ENCODE measurements at places on chromosomes 1 and 21.

DNA sequence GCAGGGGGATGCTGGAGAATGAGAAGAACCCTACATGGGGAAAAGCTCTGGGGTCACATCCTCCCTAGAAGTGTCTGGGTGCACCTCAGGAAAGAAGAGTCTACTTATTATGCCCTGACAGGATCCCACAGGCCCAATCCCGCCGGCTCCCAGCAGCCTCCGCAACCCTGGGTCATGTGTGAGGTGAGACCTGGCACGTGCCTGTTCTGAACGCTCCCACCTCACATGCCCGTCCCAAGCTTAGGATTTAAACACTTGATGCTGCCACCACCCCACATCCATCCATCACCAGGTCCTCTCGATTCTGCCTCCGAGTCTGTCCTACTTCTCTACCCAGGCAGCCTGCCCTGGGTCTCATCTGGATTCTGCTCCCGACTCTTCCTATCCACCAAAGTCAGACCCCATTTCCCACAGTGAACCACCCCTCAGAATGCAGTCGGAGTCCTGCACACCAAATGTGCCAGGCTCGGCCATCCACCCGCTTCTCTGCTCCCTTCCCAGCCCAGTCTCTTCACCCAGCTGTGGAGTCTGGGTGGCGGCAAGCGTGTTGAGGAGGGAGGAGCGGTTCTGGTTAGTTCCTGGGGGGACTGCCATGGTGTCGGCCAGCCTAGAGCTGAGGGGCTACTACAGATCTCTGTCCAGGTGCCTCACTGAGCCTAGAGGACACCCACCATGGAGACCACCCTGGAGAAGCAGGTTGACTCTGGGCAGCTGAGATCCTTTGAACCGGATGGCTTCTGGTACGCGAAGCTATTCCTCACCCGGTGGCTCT, 23.9 kb downstream of the SLC2A1 start:
- no peak for DNase-seq

GRCh38 chr1:3062616-3063378, 6.2 kb upstream of the PRDM16 start:
- DNase-seq = peak; percentile 60

- no peak for DNase-seq
These were observed 24.2 kb upstream of the CR2 start for GRCh38 chr1:207429963-207430362.

DNA sequence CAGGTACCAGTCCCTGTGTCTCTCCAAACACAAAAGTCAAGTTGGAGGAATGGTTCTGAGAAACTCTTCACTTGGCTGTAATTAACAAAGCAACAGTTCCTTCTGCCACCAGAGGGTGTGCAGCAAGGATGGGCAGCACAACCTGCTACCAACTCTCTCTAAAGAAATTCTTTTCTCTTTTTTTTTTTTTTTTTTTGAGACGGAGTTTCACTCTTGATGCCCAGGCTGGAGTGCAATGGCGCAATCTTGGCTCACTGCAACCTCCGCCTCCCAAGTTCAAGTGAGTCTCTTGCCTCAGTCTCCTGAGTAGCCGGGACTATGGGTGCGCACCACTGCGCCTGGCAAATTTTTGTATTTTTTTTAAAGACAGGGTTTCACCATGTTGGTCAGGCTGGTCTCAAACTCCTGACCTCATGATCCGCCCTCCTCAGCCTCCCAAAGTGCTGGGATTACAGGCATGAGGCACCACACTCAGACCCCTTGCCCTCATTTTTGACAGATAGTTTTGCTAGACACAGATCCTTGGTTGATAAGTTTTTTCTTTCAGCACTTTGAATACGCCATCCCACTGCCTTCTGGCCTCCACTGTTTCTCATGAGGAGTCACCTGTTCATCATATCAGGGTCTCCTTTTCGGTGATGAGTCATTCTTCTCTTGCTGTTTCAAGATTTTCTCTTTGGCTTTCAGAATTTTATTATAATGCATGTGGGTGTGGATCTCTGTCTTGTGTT, 12.1 kb upstream of the DEGS1 start:
- DNase-seq = no peak

GRCh38 chr1:10888291-10888690, 91.8 kb upstream of the CASZ1 start:
- peak; percentile 10 for DNase-seq

GRCh38 chr1:14064649-14065442, 364.9 kb downstream of the PRDM2 start:
- DNase-seq = no peak

GRCh38 chr1:28509705-28510272, 3.9 kb downstream of the RCC1 start:
- DNase-seq = no peak

GRCh38 chr1:34164771-34165391, at the start of gene CSMD2:
TSS of gene CSMD2 (minus strand) at chr1:34165230. CDS start at chr1:34165097, 133 bp downstream.
- peak; percentile 29 for DNase-seq

GRCh38 chr1:187689129-187689528, 860.4 kb downstream of the PLA2G4A start:
- DNase-seq = no peak

DNA sequence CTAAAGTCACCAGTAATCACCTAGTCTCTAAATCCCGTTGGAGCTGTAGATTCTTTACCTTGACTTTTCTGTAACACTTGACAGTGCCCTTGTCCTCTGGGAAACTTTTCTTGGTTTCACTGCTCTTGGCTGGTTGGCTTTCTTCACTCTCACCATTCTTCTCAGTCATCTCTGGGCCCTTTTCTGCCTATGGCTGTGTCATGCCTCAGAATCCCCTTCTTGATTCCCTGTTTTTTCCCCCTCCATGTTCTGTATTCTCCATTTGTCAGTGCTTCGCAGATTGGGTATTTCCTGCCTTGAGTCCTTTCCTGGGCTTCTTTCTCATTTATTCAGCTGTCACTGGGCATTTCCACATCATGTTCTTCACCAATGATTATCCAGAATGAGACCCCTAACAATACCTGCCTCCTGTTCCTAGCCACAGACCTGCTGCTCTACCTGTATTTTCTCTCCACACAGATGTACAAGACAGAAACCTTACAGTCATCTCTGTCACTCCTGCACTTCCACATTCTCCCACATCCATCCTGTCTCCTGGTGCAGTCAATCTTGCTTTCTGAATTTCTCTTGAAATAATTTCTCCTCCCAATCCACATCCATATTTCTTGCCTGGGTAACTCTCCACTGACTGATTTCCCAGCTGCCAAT, 14.7 kb downstream of the UCK2 start:
- no peak for DNase-seq

GRCh38 chr1:60573726-60574409, 500.3 kb upstream of the C1orf87 start:
- no peak for DNase-seq

DNA sequence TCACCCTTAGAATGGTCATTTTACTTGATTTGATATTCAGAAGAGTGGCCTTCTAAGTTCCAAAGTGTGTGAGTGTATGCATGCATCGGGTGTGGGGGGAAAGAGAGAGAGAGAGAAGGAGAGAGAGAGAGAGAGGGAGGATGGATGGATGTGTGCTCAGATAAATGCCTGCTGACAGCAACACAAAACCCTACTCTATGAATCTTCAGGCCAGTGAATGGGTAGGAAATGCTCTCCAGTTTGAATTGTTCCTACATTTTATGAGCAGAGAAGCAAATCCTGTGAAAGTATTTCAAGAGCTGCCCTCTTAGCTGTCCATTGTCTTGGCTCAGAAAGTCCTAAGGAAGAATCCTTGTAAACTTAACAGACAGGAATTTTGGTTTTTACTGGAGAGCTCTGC, 7.4 kb downstream of the JAM2 start:
- DNase-seq = no peak

DNA sequence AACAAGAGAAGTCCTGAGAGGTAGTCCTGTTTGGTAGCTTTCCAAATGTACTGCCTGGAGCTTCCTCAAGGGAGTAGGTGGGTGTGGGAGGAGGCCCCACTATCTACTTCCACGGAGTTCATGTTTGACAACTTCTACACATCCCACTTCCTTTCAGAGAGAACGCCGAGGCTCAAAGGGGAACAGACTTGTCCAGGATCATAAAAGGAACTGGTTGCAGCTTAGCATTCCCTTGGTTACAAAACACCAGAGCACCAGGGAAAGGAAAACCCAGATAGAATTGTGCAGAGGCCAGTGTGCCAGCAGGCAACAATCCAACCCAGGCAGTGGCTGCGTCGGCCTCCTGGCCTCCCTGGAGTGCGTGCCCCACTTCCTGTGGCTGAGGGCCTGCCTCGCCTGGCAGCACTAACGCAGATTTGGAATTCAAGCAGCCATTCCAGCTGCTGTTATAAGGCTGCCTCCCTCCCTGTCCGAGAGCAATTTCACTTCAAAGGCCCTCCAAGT, 4.2 kb upstream of the RAP1GAP start:
- peak; percentile 83 for DNase-seq

- DNase-seq = no peak
These were observed 126.7 kb upstream of the CACHD1 start for GRCh38 chr1:64343105-64343822.

- DNase-seq = no peak
These were observed 513.8 kb upstream of the ZP4 start for GRCh38 chr1:238404481-238404880.

DNA sequence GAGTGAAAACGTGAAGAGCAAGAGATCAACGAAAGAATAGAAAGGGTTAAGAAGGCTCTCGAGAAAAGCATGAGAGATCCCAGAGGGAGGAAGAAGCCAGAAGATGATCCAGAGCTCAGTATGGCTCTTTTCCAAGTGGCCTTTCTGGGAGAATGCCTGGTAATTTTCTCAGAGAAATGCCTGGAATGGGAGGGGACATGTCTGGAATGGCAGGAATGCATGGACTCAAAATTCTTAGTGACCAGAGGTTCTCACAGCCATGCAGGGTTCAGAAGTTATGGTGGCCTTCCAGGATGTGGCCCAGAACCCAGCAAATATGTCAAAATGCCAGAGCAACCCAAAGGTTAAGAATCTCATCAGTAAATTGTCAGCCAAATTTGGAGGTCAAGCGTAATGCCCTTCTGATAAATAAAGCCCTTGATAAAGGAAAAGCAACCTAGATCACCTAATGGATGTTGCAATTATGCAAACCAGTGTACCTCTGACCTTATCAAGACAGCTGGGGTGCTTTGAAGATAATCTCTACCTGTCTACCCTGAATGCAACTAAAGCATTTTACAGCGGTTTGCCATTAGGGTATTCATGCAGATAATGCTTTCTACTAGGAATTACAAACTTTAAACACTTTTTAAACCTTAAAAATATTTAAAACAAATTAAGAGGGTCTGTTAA, 53.1 kb downstream of the NBPF6 start:
- no peak for DNase-seq

GRCh38 chr1:66397192-66397591, 136.8 kb upstream of the SGIP1 start:
- DNase-seq = no peak

GRCh38 chr1:147215540-147215916, 9.6 kb downstream of the FMO5 start:
- no peak for DNase-seq

DNA sequence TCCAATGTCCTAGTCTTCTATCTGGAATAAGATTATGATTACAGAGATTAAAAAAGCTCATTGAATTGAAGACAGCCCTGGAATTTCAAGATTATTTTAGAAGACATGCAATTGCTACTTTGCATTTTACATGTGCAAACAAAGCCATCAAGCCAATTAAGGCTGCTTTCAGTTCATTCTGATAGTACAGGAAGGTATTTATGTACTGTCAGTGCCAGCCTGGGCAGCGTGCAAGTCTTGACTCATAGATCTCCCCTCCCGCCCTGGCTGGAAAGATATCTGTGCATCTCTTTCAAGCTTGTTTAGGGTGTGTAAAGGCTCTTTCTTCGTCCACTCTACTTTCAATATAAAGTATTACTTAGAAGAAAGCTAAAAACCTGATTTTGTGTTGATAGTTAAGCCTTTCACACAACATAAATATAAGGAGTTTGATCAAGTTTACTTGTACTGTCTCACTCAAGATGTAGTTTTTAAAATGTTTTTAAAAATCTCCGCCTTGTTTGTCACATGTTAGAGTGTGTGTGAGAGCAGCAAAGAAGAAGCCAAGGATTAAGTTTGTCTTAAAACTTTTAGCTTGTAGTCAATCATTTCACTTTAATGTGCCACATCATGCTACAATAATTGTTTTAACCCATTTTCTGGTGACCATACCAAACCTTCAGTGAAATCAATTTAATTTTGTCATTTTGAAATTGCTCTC, 13.6 kb upstream of the LYPLAL1 start:
- DNase-seq = no peak

- no peak for DNase-seq
These were observed 41.6 kb upstream of the APOBEC4 start for GRCh38 chr1:183694755-183695154.

DNA sequence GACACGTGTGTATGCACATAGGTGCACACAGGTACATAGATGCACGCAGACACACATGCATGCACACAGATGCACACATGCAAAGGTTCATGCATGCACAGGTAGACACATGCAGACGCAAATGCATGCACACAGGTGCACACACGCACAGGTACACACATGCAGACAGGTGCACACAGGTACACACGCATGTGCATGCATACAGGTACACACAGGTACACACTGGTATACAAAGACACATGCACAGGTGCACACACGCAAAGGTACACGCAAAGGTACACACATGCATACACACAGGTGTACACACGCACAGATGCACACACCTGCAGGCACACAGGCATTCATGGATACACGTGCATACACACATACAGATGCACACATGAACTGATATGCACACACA, 8.8 kb downstream of the NOC2L start:
- DNase-seq = no peak

GRCh38 chr1:70364439-70364838, 9.9 kb upstream of the ANKRD13C start:
- DNase-seq = no peak

DNA sequence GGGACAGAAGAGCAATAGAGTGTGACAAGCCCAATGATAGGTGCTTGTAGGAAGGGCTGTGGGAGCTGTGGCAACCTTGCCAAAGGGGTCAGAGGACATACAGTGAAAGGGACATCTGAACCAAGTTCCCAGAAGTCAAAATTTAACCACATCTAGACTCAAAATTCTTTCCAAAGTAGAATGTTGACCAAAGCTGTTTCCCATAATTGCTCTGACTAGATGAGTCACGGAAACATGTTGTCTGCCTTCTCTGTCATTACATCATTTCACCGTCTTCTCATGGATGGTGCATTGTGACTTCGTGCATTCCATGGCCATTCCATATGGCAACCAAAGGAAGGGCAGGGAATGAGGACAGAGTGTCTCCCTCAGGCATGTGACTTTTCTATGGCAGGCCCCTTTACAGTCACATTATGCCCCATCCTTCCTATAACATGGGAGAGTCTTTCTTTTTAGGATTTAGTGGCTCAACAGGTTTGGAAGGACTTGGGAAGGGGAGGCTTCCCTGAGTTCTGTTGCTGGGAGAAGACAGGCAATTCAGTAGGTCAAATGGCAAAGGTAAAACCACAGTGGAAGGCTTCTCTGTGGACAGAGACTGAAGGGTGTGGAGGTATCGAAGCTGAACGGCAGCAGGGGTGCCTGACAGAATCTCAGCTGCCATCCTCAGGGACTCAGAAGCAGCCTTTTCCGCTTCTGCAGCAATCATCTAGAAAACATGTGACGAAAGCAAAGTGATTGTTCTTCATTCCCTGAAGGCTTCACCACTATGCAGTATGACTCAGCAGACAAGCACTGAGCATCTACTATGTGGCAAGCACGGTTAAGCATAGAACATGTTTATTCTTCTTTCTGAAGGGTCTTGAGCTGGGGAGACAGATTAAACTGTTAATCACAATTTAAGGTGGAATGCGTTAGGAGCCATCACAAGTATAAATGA, 24.7 kb downstream of the NPHS2 start:
- DNase-seq = no peak

All from heart left ventricle (tissue), 16 donors.